ENCODE measurements at places on chromosomes 11 and 22.

DNA sequence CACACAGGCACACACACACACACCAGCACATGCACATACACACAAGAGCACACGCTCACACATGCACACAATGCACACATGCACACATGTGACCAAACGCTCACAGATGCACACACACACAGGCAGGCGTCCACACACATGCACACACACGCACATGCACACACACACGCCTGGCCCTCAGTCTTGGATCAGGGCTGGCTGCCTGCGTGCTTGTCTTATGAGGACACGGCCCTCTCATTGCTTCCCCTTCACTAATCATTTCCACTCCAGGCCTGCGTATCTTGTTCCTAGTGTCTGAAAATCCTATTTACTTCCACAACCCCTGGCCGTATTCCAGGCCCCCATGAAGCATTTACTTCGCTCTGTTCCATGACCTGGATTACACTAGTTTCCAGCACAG lies 740.5 kb downstream of the BRD1 start:
- no peak for DNase-seq

GRCh38 chr11:118924591-118925585 lies 838 bp downstream of the BCL9L start:
- DNase-seq = peak; percentile 67

DNA sequence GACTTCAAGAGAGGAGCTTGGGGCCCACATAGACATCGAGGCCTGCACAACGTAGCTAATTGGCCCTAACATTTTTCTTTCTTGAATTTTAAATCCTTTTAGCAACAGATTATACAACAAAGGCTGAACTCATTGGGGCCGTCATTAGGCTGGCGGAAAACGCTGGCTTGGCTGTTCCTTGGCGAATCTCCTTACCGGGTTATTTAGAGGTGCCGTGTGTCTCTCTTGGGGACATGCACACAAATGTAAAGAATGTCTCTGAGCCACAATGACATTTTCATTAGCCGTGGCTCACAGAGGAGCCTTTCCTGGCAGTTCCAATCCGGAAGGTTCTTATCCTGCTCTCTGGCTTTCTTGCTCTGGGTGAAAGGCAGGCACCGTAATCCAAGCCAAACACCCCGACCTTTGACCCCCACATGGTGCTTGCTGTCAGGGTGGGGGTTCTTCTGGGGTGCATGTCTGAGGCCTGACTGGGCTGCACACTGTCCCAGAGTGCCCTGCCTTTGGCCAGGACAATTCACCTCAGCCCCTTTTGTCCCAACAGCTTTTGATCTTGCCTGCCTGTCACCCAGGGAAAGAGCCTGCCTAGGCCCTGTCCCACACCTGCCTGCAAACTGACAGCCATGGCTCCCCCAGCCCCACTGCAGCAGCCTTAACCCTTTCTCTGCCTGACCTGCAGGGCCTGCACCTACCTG lies 9.2 kb upstream of the FGF3 start:
- DNase-seq = no peak

- DNase-seq = no peak
Measured at GRCh38 chr22:39719559-39720450, 149.3 kb downstream of the CACNA1I start.

DNA sequence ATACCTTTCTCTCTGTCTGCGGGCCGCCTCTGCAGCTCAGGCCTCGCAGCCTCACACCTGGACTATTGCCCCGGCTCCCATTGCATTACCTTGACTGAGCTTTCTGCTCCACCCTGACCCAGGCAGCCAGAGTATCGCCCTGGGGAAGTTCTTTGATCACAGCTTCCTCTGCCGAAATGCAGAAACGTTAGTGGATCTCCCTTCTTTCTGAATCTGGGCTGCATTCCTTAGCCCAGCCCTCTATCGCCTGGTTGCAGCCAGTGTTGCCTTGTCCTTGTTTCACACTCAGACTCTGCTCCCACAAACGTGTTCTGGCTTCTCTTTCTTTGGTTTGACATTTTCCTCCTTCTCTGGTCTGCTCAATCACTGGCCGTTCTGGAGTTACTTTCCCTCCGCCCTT lies 195.7 kb downstream of the ADAMTS15 start:
- no peak for DNase-seq

DNA sequence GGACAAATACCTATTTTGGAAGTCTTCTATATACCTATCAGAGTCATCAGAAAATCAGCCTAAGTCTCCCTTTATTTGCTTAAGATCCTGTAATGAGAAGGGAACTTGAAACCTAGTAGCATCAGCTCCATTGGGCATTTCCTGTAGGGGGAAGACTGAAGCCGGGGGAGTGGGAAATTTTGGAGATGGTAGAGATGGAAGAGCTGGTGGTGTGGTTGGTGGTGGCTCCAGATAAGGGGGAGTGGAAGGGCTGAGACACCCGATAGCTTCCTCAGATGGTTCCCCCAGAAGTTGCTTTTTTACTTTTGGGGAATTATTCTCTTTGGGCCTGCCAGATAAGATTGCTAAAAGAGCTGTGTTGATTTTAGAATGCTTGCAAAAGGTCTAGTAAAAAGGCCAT lies 16.4 kb upstream of the EI24 start:
- no peak for DNase-seq
